Activated naive CD8-positive, alpha-beta T cell treated with anti-CD3 and anti-CD28 coated beads, Interleukin-2, amount 50 U/mL, for 24 hours (primary cell): ENCODE measurements at places on chromosomes 1 and 21.

DNA sequence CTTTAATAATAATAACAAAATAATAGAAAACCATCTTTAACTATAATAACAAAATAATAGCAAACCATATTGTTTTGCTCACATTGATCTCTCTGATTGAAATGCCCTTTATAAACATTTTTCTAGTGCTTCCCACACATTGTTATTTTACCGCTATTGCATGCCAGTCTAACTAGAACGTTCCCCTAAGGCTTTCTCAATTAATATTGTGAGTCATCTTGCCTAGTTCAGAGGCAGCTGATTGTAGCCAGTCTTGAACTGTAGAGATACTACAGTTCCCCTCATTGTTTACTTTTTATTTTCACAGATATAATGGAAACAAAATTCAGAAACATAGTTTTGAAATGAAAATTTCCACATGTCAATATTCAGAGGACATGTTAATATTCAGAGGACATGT is 192.3 kb upstream of the ADGRL4 start:
- DNase-seq: no peak

GRCh38 chr1:7458946-7459345 is 312.1 kb upstream of the VAMP3 start:
- no peak for DNase-seq

DNA sequence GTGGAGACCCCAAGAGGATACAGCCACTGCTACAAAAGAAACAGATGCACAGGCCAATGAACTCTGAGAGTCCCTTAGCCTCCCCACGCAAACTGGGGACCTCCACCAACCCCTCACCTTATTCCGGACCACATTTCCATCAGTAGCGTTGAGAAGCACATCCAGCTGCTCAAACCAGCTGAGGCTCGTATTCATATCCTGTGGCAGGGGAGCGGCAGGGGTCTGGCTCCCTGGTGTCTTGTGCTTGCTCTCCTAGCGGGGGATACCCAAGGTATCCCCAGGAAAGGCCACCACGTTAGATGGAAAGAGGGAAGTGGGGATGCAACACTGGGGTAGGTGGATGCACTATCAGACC is 481 bp downstream of the CCDC163 start:
- DNase-seq: no peak

- DNase-seq: peak; percentile 22
These were observed 2.0 kb downstream of the GPR88 start for GRCh38 chr1:100539836-100540536.

DNA sequence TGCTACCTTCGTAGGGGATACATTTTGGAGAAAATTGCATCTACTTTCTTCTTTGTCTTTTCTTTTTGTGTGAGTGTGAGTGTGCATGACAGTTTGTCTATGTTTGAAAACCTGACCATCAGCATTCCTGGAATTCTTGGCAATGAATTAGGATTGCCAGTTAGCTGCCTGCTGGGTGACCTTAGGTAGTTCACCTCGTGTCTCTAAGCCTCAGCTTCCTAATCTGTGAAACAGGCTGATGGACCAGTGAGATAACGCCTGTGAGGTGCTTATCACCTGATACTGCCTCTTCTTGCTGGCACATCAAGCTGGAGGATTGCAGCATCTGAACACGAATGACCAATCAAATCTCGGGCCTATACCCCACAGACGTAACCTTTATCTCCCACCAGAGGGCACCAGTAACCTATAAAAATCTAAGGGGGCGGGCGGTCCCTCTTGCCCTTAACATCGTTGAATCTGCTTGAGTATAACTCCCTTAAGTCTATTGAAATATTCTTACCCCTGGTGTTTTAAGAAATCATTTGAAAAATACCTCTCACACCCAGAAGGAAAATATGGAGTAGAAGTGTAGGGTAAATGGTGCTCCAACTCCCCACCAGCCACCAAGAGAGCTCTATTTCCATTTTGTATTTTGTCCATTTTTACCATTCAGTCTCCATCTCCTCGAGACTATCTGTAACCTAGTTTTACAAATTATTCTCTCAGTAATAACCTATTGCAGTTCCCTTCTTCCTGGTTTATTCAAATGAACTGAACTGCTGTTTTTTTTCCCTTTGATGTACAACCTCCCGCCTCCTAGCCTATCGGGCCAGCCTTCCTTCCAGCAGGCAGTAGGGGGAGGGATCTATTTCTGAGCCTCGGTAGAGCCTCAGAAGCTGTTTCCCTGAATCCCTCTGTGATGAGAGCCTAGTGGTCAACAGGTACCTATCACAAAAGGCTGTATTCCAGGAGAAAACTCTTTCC is 49.7 kb downstream of the MDM4 start:
- DNase-seq: peak; percentile 49

DNA sequence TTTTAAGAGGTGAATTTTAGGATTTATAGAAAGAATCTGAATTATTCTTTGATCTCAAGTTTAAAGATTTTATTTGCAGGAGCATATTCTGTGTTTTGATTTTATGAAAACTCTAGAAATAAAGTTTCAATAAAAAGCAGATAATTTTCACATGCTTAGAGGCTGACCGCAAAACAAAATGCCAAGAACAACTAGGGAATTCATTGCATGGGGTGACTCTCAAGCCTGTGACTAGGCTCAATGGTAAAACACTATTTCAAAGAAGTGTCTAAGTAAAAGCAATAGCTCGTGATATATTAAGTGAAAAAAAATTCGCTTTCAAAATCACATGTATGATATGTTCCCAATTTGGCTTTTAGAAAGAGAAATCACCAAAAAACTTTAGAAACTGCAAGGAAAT is 49.6 kb downstream of the RPL5 start:
- no peak for DNase-seq

DNA sequence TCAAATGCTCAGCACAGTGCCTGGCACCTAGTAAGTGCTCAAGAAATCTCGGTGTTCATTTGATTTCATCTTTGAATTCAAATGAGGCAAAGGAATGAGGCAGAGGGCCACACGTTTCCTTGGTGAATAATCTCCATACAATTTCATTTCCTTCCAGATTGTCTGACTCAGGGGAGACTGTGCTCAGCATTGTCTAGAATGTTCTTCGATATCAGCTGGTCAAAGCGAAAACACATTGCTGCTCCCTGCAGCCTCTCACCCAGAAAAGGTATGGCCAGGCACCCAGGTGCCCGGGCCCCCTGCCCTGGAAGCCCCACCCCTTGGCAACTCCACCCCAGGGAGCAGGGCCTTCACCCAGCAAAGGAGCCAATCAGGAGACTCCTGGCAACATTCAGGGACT is 55.8 kb downstream of the FBXO2 start:
- no peak for DNase-seq

GRCh38 chr1:53984726-53985125 is 33.3 kb downstream of the LDLRAD1 start:
- no peak for DNase-seq

DNA sequence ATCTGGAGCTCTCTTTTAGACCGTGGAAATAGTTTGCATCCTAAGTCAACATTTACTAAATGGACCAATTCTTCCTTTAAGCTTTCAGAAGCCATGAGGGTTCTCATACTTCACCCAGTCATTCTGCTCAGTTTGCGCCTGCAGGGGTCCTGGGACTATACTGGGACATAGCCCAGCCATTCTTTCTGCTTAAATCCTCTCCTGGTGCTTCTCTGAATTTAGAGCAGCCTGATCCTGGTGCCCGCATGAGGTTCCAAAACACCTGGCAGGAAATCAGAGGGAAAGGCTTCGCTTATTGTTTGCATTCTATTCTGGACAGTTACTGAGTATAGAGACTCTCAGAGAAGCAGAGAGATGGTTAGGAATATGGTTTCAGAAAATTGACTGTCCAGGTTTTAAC is 27.0 kb downstream of the TNN start:
- no peak for DNase-seq
